ENCODE measurements at places on chromosomes 16 and 17.

GRCh38 chr16:30710971-30711370 is 12.0 kb downstream of the SRCAP start:
- no peak for DNase-seq

DNA sequence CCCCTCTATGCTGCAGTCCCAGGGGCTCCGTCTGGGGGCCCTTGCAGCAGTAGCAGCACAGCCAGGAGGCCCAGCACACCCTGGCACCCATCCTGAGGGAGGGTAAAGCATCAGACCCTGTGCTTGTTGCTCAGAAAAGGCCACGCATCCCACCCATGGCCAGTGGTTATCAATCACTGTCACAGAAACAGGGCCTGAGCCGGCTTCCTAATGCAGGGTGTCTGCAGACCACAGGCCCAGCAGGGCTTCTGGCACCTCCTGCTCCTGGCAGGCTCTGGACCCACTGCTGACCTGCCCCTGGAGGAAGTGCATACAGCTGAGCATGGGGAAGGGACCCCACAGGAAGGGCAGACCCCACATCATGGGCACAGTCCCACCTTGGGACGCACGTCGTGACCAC is 26.9 kb upstream of the CDH15 start:
- no peak for DNase-seq

- DNase-seq, result no peak
These were observed 10.9 kb downstream of the CLUH start for GRCh38 chr17:2700491-2701141.

- peak; percentile 81 for DNase-seq
These were observed 12.2 kb downstream of the CES2 start for GRCh38 chr16:66947302-66948065.

- no peak for DNase-seq
These were observed 26.0 kb downstream of the CEP131 start for GRCh38 chr17:81196505-81197408.

DNA sequence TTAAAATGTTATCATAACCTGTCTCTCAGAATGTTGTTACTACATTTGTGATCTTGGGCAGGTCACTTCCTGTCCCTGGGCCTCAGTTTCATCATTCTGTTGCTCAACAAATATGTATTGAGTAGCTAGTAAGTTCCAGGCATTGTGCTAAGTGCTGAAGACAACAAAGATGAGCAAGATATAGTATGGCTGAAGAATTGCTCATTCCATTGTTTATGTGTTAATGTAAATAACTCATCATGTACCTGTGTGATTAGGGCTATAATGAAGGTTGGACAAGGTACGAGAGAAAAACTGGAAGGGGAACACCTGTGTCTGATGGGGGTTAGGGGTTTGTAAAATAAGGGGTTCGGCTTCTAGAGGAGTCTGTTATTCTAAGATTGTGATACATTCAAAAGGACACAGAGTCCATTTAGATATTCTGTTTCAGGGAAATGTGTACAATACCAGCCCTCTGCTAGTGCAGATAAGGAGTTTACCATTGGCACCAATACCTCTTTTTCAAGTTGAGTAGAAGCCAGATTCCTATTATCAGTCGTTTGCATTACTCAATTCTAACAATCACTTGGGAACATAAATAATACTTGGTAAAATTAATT is 20.0 kb downstream of the TUBG1 start:
- DNase-seq, result no peak

DNA sequence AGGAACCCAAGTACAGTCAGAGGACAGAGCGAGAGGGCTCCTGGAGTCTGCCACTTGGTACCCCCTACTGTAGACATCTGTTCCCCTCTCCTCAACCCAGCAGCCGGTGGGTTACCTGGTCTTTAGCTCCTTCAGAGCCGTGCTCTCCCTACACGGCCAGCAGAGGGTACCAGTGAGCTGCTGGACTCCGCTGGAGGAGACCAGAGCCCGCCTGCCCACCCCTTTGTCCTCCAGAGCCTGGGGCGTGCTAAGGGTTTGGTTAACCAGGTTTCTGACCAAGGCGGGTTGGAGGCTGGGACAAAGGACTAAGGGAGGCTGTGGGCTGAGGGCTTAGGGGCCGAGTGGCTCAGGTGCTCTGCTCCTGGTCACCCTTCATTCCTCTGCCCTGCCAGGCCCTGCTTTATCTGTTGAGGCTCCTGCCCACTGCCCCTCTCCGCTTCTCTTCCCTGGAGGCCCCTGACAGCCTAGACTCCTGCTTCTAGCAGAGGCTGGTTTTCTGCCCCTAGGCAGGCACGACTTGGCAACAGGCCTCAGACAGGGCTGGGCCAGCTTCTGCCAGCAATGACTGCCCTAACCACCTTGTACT is 2.7 kb upstream of the HSD11B2 start:
- peak; percentile 23 for DNase-seq

- no peak for DNase-seq
These were observed 75.7 kb downstream of the CYTH1 start for GRCh38 chr17:78706271-78706915.

- DNase-seq, result no peak
These were observed 1.6 kb downstream of the CISD3 start for GRCh38 chr17:38731526-38732294.

GRCh38 chr16:68802190-68802589 is 41.1 kb upstream of the TANGO6 start:
- no peak for DNase-seq

- DNase-seq, result no peak
These were observed 981 bp downstream of the GLG1 start for GRCh38 chr16:74605746-74606520.

- no peak for DNase-seq
These were observed 31.2 kb upstream of the ENPP7 start for GRCh38 chr17:79699386-79700036.

GRCh38 chr17:55212880-55213279 is 51.9 kb upstream of the HLF start:
- no peak for DNase-seq

DNA sequence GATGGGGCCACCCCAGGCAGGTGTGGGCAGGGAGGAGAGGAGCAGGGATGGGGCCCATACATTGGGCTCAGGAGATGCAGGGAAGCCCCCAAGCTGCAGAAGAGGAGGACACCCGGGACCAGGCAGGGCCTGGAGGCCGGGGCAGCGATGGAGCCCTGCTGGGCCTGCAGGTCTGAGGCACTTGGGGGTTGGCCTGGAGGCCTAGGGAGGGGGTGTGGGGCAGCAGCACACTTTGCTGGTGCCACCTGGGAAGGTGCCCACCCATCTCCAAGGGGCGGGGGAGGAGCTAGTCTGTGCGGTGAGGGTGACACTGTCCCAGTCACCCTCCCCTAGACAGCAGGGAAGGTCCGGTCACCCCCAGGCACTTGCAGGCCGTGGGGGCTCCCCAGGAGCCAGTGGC is 6.4 kb upstream of the CCDC57 start:
- no peak for DNase-seq

- no peak for DNase-seq
These were observed 362.0 kb downstream of the SEC14L1 start for GRCh38 chr17:77502626-77503292.

GRCh38 chr17:54063639-54064038 is 240.9 kb downstream of the KIF2B start:
- DNase-seq, result no peak

- no peak for DNase-seq
These were observed 89.5 kb upstream of the SOX9 start for GRCh38 chr17:72031219-72031884.

DNA sequence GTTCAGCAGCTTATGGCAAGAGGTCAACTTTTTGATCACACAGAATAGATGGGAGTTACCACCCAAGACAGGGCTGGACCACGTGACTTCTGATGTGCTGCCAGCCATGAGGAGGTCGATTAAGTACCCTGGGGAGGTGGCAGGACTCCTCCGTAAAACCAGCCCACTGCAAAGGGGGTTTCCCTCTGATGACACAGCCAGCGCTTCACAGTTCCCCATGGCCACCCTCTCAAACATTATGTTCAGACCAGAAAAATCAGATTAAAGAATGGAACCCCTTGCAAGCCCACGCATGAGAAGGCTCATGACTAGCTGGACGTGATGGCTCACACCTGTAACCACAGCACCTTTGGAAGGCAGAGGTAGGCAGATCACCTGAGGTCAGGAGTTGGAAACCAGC is 222.9 kb downstream of the CPPED1 start:
- DNase-seq, result no peak

DNA sequence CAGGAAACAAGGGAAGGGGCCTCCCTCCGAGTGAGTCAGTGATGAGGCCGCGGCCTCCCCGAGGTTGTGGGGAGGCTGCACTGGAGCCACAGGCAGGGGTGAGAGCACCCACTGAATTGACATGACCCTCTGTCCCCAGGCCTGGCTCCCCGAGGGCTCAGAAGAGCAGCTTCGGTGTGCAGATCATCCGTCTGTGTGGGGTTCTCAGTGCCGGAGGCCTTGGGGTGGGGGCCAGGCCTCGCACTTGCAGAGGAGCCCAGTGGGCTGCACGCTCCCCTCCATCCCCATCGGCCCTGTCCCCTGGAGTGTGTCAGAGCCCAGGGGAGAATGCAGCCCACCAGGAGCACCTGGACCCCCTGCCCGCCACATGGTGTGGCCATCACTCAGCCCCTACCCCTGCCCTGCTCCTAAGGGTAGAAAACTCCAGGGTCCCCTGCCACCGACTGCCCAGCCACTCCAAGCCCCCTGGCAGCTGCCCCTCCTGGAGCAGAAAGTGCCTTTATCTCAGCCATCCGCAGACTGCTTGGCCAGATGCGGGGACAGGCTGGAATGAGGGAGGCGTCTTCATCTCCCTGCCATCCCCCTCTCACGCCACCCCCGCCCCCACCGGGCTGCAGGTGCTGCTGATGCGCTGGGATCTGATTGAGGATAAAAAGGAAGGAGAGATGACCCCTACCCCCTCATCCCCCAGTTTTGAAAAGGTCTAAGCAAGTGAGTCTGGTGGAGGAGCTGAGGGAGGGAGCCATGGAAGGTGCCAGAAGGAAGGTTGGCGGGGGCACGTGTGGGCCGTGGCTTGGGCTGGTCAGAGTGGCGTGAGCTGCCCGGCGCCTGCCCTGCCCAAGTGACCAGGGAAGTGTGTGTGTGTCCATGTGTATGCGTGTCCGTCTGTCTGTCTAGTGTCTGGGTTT is 358.3 kb downstream of the SEC14L1 start:
- DNase-seq, result no peak

GRCh38 chr17:66043419-66043818 is 148.5 kb downstream of the CEP112 start:
- DNase-seq, result no peak

GRCh38 chr16:13835387-13835786 is 84.6 kb upstream of the ERCC4 start:
- no peak for DNase-seq

DNA sequence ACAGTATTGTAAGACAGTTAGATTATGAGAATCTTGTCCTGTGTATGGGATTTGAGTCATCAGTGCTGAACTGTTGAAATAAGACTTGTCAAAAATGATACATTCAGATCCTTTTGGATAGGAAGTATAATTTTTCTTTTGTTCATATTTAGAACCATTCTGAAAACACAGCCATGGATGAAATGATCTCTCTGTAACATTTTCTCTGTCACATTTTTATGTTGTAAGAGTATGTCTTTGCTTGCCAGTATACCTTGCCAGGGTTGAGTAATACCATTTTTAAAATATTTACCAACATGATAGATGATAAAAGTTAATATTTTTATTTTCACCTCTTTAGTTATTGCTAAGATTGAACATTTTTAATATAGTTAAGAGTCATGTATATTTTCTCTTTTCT is 45.0 kb downstream of the NSRP1 start:
- DNase-seq, result no peak

- no peak for DNase-seq
These were observed 711.6 kb downstream of the CDH11 start for GRCh38 chr16:64410306-64410705.

DNA sequence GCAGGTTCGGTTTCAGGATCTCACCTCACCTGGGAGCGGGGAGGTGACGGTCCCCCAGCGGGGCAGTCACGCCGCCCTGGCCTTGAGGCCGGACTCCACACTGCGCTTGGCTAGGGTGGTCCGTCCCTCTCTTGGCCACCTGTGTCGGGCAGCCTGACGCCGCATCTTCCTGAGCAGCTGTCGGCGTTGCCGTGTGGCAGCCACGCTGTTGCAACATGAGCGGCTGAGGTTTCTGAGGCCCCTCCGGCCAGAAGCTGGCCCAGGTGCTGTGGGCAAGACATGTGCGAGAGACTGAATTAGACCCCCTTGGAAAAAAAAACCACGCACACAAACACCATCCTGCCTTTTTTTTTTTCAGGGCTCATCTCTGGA is 49.2 kb downstream of the IRF8 start:
- DNase-seq, result no peak

- DNase-seq, result no peak
These were observed 4.4 kb upstream of the PRR35 start for GRCh38 chr16:555528-556473.

DNA sequence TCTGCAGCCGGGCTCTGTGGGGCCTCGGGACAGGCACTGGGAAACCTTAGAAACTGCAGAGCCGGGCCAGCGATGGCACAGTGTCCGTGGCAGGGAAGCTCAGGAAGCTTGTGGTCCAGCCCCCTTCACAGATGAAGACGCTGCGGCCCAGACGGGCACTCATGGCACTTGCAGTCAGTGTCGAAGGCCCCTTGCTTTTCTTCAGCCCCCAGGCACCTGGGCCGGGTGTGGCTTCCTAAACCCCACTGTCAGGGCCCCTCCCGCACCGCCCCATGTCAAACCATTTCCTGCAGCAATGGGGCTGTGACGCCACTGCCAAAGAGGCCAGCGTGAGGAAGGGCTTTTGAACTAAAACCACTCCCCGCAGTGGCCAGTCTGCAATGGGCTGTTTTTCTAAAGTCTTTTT is 164.0 kb downstream of the LAT start:
- DNase-seq, result peak; percentile 81

DNA sequence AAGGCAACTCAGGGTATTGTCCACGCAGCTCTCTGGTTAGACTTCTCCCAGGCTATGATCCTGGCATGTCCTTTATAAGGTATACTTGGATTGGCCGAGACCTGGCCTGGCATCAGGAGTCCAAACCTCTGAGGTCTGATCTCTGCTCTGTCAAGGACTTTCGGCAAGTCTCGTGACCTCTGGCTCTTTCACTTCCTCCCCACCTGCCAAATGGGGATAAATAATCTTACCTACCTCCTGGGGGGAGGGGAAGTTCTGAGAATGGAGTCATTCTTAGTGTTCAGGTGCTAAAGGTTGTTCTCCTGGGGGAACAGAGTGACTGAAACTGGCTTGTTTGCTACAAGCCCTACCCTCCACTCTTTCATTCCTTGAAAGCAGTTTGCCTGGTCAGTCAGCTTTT is 7.6 kb downstream of the ATXN1L start:
- no peak for DNase-seq

DNA sequence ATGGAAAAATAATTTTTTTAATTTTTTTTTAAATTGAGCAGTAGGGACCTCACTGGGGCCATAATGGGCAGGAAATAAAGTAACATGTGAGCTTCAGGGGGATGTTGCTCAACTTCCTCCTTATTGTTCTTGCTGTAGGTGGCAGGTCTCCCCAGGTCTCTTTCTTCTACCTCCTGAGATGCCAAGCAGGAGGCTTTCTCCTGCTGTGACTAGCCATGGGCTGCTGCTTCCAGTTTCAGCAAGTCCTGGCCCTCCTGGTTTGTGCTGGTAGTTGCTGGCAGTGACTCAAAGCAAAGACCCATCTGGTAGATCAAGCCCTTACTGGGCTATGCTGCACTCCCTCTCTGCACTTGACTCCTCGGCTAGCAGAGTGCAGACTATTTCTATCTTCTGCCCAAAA is 2.3 kb downstream of the DPEP2NB start:
- DNase-seq, result no peak

Measured in CD4-positive, alpha-beta T cell treated with Interleukin-6 at 100 ng/mL for 8 hours (primary cell).